ENCODE measurements at places on chromosomes 11 and 22.

- DNase-seq, result peak; percentile 44
Observed at GRCh38 chr11:96817482-96818399, 427.9 kb downstream of the JRKL start.

GRCh38 chr22:31952094-31952401 is 7.7 kb downstream of the YWHAH start:
- no peak for DNase-seq

- peak; percentile 57 for DNase-seq
Observed at GRCh38 chr22:37260901-37261336, 16.9 kb upstream of the RAC2 start.

DNA sequence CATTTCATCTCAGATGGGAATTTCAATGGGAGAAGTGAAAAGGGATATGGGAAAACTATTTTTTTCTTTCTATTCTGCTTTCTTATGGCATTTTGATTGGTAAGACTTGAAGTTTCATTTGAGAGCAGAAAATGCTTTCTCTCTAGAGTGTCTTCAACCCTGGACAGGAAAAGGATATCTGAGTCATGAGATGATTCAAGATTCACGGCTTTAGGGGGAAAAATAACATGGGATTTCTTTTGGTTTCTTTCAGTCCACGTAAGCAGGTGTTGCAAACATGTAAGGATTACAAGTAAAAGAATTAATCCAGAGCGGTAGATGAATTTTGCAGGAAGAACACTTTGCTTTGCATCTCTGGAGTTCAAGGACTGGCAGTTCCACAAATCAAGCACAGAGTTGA is 1001.0 kb upstream of the TENM4 start:
- DNase-seq, result peak; percentile 28

- DNase-seq, result peak; percentile 61
Observed at GRCh38 chr11:46718155-46719019, 626 bp upstream of the F2 start.

DNA sequence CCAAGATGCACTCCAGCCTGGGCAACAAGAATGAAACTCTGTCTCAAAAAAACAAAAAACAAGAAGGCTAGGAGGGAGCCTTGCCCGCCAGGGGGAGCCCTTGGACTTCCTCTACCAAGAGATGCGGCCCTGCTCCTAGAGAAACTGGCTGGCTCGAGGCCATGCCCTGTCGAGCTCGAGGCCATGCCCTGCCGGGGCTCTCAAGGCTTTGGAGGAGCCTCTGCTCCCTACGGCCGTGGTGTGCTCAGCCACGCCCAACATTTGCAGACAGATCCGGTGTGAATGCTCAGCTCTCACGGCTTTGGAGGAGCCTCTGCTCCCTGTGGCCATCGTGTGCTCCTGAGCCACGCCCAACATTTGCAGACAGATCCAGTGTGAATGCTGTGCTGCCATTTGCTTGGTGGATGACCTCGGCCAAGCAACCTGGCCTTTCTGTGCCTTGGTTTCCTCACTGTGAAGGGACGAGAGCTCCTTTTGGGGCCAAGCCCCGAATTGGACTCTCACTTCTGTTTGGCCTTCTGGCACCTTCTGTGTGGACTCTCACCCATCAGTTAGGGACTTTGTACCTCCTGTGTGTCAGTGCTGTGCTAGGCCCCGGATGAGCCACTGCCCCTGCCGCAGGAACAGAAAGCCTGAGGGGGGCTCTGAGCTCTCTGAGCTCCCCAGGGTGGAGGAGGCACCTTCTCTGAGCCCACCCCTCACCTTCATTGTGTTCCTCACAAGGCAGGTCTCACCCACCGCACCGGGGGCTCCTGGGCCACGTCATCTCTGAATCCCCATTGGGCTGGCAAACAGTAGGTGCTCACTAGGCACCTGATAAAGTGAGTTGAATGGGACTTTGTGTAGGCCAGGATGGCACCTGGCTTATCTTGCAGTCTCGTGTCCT is 14.1 kb downstream of the C11orf24 start:
- DNase-seq, result peak; percentile 96

GRCh38 chr11:44999068-44999467 is 48.4 kb upstream of the TP53I11 start:
- DNase-seq, result no peak

DNA sequence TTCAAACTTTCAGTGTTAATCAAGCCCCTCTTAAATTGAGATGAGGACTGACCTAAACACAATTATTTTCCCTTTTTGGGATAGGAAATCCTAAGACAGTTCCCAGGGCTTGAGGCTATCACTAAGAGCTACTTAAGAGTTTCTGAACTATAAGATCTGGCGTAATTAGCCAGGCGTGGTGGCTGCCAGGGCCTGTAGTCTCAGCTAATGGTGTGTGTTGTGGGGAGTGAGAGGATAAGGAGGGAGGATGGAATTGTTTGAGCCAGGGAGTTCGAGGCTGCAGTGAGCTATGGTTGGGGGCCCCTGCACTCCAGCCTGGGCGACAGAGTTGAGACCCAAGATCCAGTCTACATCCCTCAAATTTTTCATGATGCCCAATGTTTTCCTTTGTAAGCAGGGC is 23.5 kb upstream of the EXPH5 start:
- no peak for DNase-seq

DNA sequence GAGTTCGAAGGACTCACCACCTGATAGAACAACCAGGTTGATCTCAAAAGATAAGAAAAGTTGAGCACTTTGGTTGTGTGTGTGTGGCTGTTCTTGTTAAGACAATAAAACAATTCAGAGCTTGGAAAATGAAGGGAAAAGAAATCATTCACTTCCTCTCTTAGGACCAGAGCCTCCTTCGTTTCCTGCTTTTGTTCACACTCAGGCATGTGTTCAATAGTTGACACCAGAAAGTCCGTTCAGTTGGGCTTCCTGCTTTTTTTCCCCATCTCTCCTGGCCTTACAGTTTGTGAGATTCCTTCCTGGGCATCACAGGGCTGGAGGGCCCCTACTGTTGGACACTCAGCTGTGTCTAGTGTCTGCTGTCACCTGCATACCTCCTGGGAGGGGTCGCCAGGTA is 48.0 kb downstream of the TSPAN18 start:
- DNase-seq, result no peak

- DNase-seq, result no peak
Observed at GRCh38 chr11:95360377-95361075, 129.5 kb upstream of the SESN3 start.

- no peak for DNase-seq
Observed at GRCh38 chr11:44387825-44388224, 77.9 kb upstream of the ALX4 start.

GRCh38 chr11:6615882-6616585 is 3.2 kb downstream of the TPP1 start:
- no peak for DNase-seq

DNA sequence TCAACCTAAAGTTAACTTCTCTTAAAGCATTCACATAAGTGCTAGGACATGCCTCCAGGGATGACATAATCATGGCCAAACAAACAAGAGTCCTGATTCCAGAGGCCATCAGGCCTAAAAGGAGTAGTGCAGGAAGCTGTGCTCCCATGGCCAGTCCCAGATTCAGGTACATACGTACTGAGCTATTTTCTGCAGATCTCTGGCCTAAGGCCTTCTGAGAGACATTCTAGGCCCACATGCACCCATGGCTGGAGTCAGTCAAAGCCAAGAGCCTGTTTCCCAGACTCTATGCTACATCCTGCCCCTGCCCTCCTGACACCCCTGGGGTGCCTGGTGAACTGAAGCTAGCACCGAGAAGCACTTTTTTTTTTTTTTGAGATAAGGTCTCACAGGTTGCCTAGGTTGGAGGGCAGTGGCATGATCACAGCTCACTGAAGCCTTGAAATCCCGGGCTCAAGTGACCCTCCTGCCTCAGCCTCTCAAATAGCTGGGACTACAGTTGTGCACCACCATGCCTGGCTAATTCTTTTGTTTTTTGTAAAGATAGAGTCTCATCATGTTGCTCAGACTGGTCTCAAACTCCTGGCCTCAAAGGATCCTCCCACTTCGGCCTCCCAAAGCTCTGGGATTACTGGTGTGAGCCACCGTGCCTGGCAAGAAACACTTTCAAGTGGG is 553 bp downstream of the CD3D start:
- no peak for DNase-seq

- DNase-seq, result no peak
Observed at GRCh38 chr22:39091126-39092081, 5.6 kb upstream of the APOBEC3H start.

DNA sequence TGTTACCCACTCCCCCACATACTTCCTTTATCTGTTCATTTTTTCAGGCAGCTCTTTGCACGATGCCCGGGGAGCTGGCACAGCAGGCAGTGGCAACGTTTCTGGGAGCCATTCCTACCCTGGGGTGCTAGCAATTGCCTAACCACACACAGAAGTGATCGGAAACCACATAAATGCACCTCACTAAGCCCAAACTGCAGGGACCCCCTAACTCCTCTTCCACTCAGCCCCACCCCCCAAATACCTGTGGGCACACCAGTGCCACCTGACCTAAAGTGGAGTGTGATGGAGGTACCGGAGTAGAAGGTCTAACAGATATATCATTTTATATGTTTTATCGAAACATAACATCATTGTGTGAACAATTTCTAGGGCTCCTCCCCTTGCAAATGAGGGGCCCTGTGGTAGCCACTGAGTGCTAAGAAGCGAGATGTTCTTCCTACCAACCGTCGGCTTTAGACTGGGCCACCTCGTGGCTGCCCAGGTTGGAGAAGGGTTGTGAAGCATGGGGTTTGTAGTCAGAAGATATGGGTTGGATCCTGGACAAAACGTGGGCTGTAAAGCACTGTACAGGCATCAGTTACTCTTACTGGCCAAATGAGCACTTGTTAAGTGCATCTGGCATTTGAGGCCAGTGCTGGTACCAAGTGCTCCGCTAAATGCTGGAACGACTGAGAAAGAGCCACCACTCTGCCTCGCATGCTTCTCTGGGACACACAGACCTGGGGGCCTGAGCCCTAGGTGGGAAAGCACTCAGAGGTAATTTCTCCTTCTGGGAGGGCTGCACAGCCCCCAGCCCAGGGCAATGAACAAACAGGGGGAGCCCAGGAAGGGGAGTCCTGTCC is 2.8 kb downstream of the MRGPRD start:
- no peak for DNase-seq

GRCh38 chr11:45374653-45375059 is 88.5 kb upstream of the SYT13 start:
- DNase-seq, result no peak

DNA sequence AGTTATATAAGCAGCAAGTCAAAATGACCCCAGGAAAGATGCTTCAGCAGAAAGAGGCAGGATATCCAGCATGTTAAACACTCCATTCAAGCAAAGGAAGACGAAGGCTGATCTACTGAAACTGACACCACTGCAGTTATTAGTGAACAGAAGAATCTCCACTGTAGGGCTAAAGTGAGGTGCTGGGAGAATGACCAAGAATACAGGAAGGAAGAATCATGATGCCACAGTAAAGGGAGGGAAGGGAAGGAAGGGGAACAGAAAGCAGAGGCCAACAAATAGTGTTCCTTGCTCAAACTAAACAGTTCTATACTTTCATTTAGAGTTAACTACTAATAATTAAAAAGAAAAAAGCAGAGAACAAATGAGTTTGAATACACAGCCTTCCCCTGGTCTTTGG is 92.5 kb downstream of the SIK3 start:
- DNase-seq, result no peak

DNA sequence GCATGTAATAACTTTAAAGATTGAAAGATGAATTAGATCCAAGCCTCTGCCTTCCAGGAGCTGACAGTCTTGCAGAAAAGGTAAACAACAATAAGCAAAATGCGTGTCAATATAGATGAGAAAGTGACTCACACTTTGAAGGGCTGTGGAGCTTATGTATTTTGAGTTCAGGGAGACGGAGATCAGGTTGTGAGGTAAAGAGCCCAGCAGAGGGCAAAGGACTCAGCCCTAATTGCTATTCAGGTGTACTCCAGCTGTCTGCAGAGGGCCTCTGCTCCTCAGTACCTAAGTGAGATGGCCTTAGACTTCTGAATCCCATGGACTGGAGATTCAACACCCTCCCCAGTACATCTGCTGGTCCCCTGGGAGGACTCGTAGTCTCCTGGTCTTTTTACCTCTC is 22.9 kb upstream of the CTR9 start:
- DNase-seq, result no peak

GRCh38 chr22:32801537-32802236 is at the start of gene TIMP3:
Gene TIMP3 (plus strand): TSS chr22:32801705. CDS start chr22:32802002, 297 bp downstream.
- no peak for DNase-seq

- no peak for DNase-seq
Observed at GRCh38 chr11:119602745-119603373, 126.1 kb downstream of the NECTIN1 start.

GRCh38 chr22:17198170-17199002 is 20.8 kb downstream of the ADA2 start:
- DNase-seq, result no peak

DNA sequence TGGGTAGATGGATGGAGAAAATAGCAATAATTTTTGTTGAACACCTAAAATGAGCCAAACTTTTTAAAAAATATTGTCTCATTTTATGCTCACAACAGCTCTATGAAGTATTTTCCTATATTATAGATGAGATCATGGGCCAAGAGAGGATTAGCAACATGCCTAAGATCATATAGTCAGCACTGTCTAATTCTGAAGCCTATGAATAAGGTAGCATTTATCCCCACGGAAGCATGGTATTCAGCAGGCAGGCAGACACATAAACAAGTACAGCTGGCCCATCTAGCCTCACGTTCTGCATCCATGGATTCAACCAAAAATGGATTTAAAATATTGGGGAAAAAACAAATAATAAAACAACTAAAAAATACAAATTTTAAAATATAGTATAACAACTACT is 21.9 kb upstream of the RAB30 start:
- DNase-seq, result no peak

- peak; percentile 8 for DNase-seq
Observed at GRCh38 chr11:30573951-30574350, 12.2 kb downstream of the MPPED2 start.

DNA sequence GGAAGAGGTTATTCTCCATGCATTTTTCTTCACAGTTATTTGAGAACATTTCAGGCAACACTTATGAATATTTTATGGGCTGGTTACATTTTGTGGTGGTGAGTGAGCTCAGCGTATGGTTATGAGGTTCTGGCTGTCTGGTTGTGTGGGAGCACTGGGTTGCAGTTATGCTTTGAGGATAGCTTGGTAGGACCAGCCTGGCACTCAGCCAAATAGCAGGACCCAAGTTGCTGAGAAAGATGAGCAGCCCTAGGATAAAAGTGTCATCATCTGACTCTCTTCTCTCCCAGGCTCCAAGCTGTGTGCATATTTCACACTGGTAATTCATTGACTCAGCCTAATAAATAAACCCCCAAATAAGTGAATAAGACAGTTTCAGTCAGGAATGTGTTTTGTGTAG is 8.1 kb upstream of the SRSF8 start:
- DNase-seq, result no peak

DNA sequence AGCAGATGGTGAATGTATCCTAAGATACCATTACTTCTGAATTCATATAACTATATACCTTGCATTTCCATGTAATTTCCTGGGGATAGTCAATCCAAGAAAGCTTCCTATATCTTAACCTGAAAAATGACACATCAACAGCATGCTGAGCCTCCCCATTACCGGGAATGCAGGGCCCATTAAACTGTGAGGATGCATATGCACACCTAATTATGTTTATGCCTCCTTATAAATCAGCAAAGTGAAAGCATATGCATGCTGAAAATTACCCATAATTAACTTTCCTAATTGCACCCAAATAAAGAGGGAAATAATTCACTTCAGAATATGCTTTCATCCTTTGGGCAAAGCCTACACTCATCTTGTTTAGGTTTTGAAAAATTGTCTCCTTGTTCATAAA is 663.0 kb downstream of the KCNA4 start:
- DNase-seq, result no peak

- no peak for DNase-seq
Observed at GRCh38 chr11:67273260-67273990, 7.2 kb downstream of the GRK2 start.
